ENCODE measurements at places on chromosomes 7 and 10.

DNA sequence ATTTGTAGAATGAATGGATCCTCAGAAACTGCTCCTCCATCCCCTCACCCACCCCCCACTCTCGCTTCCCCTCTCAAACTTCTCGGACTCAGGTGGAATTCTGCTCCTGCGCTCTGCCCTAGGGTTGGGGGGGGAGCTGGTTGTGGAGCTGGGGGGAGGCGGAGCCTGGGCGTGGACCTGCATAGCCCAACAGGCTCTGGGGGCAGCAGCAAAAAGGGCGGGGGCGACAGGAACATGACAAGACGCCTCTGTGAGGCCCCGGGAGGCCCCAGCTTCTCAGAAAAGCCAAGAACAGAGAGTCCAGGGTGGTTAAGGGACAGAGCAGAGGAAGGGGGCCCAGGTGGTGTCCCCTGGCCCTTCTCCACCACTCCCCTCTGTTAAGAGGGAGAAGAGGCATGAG is 3.5 kb downstream of the TSC22D4 start:
- peak; percentile 55 for DNase-seq

DNA sequence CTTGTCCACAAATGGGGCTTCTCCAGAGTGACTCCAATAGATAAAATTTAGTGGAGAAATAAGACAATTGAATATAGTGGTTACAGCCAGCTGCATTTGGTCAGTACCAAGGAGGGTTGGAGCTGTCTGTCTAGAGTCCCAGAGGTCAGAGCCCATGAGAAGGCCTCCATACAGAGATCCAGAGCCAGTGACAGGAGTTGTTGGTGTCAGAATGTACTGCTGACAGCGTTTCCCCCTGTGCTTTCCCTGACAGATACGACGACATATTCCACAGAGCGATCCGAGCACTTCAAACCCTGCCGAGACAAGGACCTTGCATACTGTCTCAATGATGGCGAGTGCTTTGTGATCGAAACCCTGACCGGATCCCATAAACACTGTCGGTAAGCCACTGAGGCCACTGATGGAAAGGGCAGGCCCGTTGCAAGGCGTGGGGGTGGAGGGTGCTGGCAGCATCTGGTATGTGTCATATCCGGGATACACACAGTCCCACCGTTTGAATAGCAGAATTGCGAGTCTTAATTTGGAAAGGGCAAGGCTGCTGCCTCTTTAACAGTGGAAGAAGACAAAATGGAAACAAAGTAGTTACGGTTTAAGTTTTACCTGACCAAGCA is 483.6 kb downstream of the NRG3 start:
- DNase-seq, result no peak

DNA sequence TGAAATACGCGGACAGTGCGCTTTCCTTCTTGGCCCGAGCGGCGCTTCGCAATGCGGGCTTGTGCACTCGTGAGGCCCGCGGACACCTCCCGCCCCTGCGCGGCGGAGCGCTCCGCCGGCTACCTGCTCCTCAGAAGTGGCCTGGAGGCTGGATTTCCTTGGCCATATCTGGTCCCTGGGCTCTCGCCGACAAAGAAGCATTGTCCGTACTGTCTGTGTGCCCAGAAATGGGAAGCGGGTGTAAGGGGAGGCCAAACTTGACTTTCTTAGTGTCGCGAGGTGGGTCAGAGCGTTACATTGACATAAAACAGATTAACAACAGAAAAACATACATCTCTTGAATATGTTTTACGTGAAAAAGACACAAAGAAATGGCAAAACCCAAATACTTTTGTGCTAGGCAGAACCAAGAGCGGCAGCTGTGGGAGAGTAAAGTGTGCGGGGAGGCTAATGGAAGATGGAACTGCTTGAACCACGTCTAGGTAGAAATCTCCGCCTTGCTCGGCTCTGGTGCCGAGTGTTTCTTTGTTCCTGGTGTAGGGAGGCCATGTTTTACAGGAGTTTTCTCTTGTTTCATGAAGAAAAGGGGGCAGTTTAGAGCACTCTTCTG is 1.4 kb downstream of the LANCL2 start:
- no peak for DNase-seq

DNA sequence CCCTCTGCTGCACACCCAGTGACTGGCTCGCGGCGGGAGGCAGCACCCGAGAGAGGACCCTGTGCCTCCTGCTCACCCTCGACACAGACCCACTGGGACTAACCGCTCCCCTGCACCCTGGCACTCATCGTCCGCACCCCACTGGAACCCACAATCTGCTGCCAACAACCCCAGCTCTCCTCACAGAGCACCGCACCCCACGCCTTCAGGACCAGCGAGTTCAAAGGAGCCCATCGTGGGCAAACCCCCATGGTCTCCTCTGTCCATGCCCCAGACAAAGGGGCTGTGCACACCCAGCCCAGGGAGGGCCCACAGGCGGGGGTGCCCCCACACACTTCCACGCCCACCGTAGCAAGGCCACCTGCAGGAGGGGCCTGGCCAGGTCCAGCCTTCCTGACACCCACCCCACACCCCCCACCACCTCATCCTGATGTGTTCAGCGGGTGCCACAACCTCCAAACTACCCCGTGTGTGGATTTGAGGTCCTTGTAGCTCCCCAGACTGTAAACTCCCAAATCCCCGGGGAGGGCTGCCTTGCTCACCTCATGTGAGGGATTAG is 14.0 kb downstream of the RASGEF1A start:
- DNase-seq, result peak; percentile 42

- no peak for DNase-seq
Measured at GRCh38 chr7:32259931-32260596, 189.9 kb upstream of the PDE1C start.

GRCh38 chr10:97640868-97641811 is 669 bp downstream of the PI4K2A start:
- DNase-seq, result no peak

DNA sequence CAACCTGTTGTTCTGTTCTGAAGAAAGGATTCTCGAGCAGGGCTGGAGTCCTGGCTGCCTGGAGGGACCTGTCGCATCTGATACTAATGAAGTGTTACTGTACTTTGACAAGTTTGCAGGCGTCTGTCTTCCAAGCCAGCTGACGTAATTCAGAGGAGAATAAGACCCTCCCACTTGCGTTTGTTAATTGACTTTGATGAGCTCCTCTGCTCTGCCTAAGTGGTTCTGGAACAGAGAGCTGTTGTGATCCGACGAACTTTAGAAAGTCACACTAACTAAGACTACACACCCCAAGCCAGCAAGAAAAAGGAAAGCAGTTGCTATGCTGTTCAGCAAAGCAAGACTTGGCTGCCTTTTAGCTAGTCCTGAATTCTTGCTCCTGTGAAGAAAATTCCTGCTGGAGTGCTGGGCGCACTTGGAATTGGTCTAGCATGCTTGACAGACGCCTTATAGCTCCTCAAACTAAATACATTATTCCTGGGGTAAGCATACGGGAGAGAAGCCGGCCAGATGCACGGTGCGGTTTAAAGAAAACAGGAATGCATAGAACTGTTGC is 200.3 kb downstream of the CACNB2 start:
- DNase-seq, result no peak

DNA sequence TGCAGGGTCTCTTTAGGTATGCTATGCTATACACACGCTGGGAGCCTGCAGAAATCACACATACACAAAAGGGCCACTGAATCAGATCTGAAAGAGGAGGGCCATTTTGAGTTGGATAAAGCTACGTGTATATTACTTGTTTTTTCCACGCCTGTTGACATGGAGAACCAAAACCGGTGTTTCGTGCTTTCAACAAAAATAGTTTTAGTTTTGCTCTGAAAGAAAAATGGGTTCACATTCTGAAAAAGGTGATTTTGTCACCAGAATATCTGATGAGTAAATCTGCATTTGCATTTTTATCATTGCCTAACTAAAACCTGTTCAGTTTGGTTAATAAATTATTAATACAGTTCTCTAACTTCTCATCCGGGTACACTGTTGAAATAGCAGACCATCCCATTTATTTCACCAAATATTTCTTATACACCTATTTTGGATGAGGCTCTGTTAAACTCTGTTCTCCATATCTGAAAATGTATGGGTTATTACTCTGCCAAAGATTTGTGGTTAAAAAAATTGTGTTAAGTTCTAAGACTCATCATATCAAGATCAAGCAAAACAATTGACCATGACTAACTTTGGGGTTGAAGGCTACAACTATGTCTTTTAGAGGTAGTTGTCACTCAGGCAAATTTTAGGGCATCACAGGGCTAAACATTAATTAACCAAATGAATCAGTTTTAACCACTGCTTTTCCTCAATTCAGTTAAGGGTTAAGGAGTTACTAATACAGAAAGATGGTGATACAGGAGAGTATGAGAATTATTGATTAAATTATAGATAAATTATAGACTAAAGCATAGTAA is 101.2 kb upstream of the RPA3 start:
- DNase-seq, result no peak

- no peak for DNase-seq
Measured at GRCh38 chr7:139680676-139681462, 96.9 kb downstream of the HIPK2 start.

- no peak for DNase-seq
Measured at GRCh38 chr10:107545717-107546116, 381.2 kb upstream of the SORCS1 start.

GRCh38 chr10:63675171-63675570 is 154.0 kb downstream of the REEP3 start:
- no peak for DNase-seq

- DNase-seq, result no peak
Measured at GRCh38 chr7:69882269-69882668, 284.0 kb downstream of the AUTS2 start.

GRCh38 chr10:101464599-101464998 is 110.6 kb downstream of the BTRC start:
- DNase-seq, result no peak

DNA sequence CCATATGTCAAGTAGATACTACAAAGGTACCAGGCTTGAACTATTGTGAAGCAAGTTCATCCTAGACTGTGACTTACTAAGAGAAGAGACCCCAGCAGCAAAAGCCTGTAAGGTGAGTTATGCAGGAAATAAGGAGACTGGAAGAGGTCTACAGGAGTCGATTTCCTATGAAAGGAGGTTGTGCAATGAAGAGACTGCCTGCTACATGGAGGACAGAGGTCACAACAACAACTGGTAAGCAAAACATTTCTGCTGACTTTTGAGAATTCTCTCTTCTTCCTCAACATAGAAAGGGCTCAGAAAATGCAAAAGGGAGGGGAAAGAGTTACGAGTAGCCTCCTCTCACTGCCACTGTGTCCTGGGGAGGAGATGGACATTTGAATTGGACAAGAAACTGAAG is 42.4 kb downstream of the PDK4 start:
- no peak for DNase-seq

DNA sequence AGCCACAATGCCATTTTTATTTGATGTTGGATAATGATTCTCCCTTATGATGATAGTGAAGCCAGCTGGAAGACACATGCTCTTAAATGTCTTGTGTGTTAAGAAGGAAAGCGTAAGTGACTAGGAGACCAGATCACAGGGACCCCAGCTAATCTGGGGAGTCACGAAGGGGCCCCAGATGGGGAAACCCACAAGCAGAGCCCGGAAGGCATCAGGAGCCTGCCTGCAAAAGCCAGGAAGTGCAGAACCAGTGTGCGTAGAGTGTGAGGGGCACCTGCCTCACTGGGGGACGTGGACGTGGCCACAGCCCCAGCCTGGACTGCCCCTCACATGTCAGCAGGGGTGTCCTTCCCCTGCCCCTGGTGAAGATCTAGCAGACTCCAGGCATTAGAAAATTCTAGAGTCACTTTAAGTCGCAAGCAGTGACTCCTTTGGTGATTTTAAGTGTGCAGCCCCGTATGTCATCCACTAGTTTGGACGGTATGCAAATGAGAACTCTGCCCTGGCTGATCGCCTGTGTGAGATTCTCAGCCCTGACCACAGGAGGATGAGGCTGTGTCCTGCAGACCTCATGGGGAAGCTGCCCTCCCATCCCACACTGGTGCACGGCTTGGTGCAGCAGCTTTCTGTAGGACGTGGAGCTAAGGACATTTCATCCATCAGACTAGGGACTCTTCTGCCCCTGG is 243.0 kb downstream of the WDR37 start:
- no peak for DNase-seq

Measured in breast epithelium (tissue), 4 donors.